NCI-H1436 (cell line): ENCODE measurements at places on chromosomes 3 and 15.
A peak's percentile ranks its signal among the peaks of the same experiment; 100 is the strongest.

- DNase-seq, result peak; percentile 14
Observed at GRCh38 chr15:40054855-40055575, 16.0 kb upstream of the SRP14 start.

DNA sequence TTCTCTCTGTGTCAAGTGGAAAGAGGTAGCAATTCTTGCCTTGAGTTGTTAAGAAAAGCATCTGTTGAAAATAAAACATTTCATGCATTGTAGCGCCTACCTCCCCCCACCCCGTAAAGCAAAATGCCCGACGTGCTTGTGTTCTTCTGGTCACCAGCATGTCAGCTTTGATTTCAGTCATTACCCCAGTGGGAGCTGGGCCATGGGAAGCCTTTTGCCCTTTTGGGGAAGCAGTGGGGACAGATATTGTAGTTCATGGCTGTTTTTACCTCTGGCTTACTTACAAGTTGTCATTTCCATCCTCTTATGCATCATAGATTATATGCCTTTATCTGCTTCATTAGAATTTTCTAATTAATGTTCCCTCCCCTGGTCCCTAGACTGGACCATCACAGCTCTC is 328.7 kb downstream of the RYR3 start:
- no peak for DNase-seq

DNA sequence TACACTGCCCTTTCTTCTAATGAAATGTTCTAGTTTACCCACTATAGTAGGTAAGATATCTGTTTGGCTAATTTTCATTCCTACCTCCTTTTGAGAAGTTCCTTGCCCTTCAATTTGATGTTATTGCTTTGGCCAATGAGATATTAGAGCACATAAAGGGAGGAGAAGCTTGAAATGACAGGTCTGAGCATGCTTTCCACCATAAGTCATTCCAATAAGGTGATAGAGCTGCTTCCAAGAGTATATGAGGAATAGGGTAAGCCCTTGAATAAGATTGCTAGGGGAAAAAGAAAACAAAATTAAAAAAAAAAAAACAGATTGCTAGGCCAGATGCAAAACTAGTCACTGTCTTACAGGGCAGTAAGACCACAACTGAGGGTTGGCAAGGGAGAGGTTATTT is 78.9 kb upstream of the TRIM42 start:
- no peak for DNase-seq

DNA sequence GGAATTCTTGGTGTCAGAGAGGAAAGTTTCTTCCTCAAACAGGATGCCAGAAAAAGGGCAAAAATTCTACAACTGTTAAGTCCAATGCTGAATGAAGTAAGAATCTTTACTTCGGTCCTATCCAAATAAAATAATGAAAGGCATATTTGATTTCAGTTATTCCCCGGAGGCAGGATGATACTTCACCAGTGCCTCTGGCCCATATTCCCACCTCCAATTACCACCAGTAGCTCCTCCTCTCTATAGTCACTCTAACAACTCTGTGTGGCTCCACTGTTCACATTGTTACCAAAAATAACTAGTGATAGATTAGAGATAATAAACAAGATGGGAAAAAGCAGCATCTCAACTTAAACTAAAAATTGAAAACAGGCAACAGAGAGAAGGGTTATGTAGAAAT is 20.7 kb downstream of the MAP1A start:
- DNase-seq, result no peak

GRCh38 chr3:183272791-183273190 is 19.7 kb downstream of the B3GNT5 start:
- no peak for DNase-seq

DNA sequence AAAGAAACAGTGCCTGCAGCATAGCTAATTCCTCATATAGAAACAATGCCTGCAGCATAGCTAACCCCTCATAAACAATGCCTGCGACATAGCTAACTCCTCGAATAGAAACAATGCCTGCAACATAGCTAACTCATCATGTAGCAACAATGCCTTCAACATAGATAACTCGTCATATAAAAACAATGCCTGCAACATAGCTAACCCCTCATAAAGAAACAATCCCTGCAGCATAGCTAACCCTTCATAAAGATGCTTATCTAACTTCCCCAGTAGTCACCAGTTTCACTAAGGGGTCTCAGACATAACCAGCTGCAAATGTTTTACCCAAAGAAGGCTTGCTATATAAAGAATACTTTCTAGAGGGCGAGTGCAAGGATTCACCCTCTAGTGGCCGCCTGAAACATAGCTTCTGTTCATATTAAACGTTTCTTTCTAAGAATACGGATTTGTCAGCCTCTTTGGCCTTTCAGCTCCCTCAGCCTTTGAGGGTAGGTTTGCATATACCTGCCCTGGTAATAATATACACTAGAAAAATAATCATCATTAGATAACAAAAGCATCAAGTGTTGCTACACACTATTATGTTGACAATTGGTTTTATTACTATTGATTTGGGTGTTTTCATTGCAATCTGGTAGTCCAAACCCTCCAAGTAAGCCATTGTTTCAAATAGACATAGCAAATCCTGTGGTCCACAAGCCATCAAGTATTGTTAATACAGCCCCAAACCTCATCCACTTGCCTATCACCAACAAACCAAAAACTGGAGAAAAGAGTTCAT is 44.4 kb upstream of the FAN1 start:
- DNase-seq, result no peak
